ENCODE measurements at places on chromosomes 7 and 10.

DNA sequence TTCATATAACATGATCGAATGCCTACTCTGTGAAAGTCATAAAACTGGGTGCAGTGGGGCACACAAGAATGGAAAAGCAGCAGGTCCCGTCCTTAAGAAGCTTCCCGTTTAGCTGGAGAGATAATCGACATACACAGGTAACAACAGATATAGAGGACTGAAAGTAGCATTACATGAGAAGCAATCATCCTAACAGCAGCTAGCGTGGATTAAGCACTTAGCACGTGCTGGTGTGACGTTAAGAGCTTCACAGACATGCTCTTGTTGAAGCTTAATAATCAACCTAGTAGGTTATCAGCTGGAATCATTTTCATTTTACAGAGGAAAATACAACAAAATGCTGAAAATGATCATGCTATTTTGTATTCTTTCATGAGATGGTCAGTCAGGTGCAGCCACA, 184.8 kb downstream of the GPAM start:
- DNase-seq, result no peak

- no peak for DNase-seq
Measured at GRCh38 chr10:19987931-19988330, 171.7 kb downstream of the PLXDC2 start.

DNA sequence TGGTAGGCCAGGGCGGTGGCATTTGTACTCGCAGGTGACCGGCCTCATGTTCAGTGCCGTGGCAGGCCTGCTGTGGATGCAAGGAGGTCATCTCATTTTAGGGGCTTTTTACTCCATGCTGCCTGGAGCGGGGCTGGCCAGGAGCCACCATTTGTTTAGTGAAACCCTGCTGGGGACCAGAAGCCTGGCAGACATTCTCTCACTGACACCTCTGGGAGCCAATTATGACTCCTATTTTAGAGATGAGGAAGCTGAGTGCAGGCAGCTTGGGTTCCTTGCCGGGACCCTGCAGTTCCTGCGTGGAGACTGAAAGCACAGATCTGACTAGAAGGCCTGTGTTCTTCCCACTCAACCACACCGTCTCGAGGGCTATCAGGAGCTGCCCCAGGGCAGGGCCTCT, 186.6 kb downstream of the FANK1 start:
- no peak for DNase-seq

GRCh38 chr7:101941481-101942383, 124.3 kb downstream of the CUX1 start:
- DNase-seq, result no peak

DNA sequence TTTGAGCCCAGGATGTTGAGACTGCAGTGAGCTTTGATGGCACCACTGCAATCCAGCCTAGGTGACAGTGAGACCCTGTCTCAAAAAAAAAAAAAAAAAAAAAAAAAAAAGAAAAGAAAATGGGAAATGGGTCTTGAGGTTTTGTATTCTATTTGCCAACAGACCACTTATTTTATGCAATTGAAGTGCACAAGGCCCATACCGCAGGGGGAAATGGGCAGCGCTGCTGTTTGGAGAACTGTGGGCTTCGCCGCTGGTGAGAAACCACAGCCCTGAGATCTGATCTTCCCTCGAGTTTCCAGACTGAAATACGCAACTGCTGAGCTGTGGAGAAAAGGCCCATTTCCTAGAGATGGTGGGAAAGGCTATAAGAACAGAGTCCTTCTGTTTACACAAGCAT, 512.0 kb downstream of the TCERG1L start:
- DNase-seq, result no peak

DNA sequence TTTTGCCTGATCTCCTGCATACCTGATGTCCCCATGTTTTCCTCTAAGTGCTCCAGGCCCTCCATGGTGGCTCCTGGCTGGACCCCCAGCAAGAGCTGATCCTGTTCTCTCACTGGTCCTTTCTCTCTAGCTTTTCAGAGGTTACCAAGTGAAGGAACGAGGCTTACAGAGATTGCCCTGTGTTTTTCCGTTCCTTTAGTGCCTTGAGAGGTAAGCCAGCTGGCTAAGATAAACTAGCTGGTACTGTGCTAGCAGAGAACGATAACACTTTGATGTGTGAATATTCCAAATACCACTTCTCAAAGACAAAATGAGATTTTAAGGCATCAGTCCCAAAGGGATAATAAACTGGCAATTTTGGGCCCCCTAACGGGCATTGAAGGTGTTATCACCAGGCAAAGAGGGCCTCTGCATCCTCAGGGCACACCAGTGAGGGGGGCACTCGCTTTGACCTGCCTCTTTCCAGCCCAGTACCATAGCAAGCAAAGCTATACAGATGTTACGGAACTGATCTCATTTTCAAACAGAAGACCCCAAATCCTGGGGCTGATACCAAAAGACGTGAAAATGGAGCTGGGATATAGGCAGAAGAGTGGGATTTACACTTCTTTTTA, 8.4 kb upstream of the CCNY start:
- no peak for DNase-seq

GRCh38 chr10:46514899-46515298, 41.6 kb downstream of the GPRIN2 start:
- no peak for DNase-seq

DNA sequence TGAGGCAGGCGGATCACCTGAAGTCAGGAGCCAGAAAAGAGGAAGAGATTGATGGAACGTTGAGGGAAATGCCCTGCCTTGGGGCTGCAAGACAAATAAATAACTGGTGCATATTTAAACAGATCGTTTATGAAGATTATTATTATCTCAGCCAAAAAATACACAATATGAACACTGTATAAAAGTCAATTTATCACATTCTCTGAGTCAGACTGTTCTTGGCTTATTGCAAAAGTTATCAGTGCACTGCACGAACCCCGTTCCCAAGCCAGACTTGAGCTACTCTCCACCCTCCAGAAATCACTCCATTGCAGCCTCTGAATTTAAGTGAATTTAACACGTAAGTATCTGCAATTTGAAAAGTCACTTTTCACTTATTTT, 1.6 kb downstream of the DNMBP start:
- no peak for DNase-seq

- DNase-seq, result no peak
Measured at GRCh38 chr10:34139559-34139958, 675.5 kb downstream of the PARD3 start.

GRCh38 chr7:158395349-158395748, 192.3 kb downstream of the PTPRN2 start:
- no peak for DNase-seq

- no peak for DNase-seq
Measured at GRCh38 chr10:130707389-130707979, 571.3 kb downstream of the GLRX3 start.

DNA sequence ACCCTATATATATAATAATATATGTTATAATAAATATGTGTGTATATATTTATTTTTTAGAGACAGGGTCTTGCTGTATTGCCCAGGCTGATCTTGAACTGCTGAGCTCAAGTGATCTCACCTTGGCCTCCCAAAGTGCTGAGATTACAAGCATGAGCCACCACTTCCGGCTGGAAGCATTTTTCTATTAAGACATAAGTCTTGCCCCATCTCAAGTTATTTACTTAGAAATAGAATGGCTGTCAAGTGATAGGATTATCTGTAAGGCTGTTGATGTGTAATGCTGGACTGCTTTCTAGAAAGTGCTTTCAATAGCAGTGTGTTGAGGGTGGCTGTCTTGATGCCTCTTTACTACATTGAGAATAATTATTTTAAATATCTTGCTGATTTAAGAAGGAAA, 65.2 kb downstream of the ZMYND11 start:
- DNase-seq, result no peak

- DNase-seq, result no peak
Measured at GRCh38 chr10:83164156-83164555, 975.2 kb upstream of the GHITM start.

DNA sequence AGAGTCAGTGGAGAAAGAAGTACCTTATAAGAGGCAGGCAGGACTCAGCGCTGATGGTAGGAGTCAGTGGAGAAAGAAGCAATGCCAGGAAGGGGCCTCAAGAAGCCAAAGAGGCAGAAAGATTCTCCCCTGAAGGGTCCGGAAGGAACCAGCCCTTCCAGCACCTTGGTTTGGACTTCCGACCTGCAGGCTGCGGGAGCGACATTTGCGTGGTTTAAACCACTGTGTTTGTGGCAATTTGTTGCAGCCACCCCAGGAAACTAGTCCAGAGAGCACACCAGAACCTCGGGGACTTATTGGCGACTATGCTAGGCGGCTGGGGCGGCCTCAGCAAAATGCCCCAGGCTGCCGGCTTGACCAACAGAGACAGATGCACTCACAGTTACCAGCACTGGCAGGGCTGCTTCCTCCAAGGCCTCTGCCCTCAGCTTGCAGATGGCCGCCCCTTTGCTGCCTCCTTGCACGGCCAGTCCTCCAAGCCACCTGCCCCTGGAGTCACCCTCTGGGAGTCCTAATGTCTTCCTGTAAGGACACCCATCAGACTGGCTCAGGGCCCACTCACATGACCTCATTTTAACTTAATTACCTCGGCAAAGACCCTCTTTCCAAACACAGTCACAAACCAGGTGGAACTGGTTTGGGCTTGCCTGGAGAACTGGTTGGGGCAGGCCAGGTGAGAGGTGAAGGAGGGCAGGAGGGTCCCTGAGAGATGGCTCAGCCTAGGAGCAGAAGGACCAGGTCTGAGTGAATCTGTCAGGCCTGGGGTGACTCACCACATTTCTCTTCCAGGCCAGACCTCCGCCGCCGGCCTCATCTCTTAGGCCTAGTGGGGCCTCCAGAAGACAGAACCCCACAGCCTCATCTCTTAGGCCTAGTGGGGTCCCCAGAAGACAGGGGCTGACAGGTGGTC, 26.1 kb downstream of the CALML3 start:
- DNase-seq, result no peak

DNA sequence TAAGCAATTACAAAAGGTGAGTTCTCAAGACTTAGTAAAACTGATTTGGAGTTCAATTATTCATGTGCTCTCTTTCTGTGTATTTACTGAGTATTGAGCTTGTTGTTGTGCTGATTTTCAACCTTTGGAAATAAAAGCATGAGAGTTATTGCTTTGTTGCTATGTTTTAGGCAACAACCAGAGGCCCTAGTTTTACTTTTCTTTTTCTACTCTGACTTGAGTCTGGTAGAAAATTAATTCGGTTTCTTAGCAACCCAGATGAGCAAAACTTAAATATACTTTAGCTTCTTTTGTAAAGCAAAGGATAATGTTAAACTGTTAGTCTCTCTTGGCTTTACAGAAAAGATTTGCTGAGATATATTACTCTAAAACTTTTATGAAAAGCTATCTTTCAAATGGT, 66.4 kb upstream of the SCIN start:
- no peak for DNase-seq

DNA sequence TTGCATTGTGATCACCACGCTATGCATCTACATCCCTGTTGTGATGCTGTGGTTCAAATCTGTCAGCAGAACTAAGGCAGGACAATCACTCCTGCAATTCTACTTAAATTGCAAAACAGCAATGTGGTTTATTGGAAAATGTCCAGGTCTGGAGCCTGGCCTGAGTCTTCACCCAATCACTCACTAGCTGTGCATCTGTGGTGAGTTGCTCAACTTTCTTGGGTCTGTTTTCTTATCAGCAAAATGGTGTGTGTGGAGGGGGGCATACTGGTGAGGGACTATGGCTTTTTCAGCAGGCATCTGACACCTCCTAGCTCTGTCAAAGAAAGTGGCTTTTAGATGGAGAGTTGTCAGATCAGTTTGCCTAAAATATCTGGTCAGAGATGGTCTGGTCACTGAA, 108.3 kb upstream of the FEZF1 start:
- DNase-seq, result no peak

- DNase-seq, result no peak
Measured at GRCh38 chr7:28853150-28853549, 105.0 kb downstream of the TRIL start.

GRCh38 chr7:55546814-55547213, 25.5 kb downstream of the VOPP1 start:
- no peak for DNase-seq

GRCh38 chr10:9957351-9957750, 1060.3 kb upstream of the CELF2 start:
- DNase-seq, result no peak

- DNase-seq, result no peak
Measured at GRCh38 chr7:25014756-25015155, 34.8 kb upstream of the OSBPL3 start.

GRCh38 chr10:2438248-2438939, 629.0 kb upstream of the PFKP start:
- DNase-seq, result no peak

DNA sequence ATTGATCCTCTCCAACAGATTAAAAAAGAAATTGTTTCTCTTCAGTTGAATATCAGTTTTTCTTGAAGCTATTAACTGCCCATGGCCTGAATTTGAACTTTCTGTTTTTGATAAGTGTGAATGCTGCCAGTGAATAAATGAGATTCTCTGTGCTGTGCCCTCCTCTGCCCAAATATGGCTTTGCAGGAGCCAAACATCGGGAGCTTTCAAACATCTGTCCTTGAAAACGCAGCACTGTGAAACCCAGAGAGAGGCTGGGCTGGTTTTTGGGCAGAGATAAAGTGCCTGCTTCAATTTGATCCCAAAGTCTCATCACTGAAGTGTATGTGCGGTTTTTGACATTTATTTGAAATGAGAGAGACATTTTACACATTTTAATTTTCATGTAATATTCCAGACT, 268.3 kb upstream of the SHH start:
- DNase-seq, result no peak

DNA sequence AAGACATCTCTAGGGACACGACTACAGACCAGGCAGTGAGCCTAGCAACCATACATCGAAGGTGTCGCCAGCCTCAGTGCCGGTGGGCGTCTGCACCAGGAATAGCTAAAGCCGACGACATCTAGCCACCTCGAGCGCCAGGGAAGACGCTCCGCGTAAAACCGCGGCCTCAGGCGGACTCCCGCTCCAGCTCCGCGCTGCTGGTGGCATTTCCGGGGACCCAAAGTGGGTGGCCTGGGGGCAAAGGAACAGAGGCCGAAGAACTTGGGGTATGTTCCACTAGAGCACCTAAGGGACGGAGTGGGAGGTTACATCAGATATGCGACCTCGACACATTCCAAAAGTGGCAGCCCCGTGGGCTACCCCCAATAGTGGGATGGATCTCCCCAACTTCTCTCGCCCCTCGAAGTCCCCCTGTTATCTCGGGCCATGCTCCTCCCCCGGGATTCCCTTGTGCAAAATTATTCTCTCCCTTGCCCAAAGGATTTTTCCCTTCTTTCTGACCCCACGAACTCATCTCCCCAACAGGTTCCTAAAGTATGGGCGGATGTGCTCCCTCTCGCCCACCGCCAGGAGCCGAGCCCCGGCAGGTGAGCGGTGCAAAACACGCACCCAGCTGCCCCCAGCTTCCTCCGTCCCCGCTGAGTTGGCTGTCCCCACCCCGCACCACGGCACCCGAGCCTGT, 1.2 kb downstream of the KCNMA1 start:
- no peak for DNase-seq

DNA sequence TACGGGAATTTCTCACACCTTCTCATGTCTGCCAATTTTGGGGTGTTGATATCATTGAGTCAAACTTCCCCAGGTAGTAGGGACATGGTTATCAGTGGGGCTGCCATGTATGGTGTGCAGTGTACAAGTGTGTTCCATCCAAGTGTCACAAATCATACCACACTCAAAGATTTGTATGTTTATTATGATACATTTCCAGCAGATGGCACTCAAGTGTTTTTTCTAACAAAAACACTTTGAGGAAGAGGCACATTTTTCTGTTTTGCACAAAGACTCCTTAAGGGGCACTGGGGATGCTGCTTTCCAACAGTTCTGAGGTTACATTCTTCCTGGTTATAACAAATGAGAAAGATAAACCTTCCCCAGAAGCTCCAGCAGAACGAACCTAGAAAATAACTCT, 414.5 kb downstream of the REEP3 start:
- DNase-seq, result no peak

All from central memory CD4-positive, alpha-beta T cell (primary cell).